ENCODE measurements at places on chromosomes 7 and 10.

DNA sequence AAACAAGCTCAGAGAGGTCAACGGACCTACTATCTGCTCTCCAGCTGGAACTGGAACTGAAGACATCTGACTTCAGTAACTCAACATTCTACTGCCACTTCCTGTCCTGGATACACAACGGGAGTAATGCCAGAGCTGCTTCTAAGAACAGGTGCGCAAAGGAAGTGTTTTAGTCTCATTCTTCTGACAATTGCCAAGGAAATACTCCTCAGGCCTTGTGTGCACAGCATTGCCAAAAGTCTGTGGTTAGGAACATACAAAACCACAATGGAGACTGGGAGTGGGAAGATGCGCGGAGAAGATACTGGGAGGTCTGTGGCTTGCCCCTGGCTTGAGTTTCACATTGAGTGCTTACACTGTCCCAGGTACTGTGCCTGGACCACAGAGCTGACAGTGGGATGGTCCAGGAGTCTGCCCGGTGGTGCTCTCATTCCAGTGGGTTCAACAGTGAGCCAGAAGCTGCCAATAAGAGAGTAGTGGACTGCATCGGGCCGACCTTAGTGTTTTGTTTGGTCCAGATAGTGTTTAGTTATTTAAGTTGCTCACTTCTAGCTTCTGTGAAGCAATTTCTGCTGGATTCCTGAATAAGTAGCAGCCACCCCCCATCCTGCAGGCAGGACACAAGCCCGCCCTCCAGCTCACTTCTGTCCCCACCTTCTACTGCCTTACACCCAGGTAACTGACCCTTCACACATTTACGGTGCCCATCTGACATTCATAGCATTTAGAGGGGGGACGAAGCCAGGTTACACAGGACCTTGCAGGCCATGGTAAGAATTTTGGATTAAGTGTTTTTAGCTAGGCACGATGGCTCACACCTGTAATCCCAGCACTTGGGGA is 10.3 kb downstream of the TBL2 start:
- DNase-seq = no peak

DNA sequence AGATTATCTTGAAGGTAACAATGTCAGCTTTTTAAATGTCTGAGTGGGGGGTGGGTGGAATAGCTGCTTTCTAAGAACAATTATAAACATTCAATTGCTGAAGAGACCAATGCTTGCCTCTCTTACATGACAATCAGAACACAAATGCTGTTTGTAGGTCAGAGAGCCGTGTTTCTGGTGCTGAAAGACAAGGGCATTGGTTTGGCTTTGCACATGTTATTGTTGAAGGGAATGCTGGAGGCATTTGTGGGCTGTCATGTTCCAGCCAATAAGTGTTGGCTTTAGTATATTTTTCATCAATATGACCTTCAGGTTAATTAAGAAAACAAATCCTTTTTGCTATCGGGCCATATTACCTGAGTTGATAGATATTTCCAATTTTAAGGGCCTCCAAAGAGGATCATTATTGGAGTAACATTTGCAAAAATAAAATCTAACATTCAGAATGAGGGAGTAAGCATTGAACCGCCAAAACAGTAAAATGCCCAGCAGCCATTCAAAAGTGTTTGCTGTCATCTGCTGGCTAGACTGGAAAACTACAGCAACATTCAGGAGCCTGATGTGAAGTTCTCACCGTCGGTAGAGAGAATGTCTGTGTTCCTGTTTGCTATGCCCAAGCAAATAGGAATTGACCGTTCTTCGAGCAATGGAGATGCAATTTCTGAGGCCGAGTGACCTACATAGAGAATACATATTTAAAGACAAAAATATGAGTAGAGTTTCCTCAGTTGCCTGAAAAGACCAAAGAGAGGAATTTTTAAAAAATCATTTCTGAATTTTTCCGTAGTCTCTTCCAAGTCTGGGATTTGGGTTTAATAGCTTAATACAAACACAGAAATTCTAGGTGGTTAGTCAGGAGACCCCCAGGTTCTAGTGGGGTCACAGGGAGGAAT is 118.9 kb downstream of the APBB1IP start:
- DNase-seq = peak; percentile 60

GRCh38 chr10:33952692-33953360 is 618.4 kb upstream of the NRP1 start:
- peak; percentile 57 for DNase-seq

- no peak for DNase-seq
These were observed 17.5 kb downstream of the INPP5A start for GRCh38 chr10:132554991-132555647.

- peak; percentile 90 for DNase-seq
These were observed 2.3 kb downstream of the HKDC1 start for GRCh38 chr10:69222157-69223027.

DNA sequence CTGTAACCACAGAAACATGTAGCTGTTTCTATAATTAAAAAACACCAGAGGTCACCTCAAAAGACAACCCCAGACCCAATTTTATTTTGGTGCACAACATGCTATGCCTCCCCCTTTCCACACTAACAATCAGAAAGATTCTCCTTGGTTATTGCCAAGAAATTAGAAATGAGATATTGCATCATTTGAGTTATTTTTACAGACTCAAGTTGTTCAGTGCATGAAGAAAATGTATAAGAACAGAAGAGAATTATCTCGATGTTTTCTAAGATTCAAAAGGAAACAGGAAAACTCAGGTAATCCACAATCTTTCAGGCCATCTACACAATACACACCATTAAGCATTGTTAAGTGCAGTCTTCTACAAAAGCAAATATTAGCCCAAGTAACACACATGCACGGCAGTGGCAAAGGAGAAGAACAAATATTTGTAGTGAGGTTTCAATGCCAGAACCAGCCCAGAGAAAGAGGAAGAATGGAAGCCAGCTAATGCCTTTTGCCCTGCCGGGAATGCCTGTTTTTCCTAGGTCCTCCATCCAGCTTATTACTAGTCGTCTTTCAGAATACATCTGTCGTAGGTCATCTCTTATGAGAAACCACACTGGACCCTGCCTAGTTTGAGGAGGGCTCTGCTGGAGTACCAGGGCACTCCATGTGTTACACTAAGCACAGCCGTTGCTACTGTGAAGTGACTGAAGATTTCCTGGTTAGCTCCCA is 67.6 kb upstream of the C1GALT1 start:
- no peak for DNase-seq

GRCh38 chr7:159051916-159052315 is 92.8 kb downstream of the VIPR2 start:
- no peak for DNase-seq

DNA sequence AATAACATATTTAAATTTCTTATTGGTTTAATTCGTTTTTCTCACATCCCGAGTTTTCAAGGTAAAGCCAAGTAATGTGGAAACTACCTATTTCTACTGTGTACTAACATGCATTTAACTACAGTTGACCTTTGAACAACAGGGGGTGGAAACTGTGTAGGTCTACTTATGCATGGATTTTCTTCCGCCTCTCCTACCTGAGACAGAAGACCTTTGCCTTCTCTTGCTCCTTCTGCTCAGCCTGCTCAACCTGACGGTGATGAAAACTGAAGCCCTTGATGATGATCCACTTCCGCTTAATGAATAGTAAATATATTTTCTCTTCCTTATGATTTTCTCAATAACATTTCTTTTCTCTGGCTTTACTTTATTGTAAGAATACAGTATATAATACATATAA is 18.5 kb downstream of the MEOX2 start:
- DNase-seq = no peak

DNA sequence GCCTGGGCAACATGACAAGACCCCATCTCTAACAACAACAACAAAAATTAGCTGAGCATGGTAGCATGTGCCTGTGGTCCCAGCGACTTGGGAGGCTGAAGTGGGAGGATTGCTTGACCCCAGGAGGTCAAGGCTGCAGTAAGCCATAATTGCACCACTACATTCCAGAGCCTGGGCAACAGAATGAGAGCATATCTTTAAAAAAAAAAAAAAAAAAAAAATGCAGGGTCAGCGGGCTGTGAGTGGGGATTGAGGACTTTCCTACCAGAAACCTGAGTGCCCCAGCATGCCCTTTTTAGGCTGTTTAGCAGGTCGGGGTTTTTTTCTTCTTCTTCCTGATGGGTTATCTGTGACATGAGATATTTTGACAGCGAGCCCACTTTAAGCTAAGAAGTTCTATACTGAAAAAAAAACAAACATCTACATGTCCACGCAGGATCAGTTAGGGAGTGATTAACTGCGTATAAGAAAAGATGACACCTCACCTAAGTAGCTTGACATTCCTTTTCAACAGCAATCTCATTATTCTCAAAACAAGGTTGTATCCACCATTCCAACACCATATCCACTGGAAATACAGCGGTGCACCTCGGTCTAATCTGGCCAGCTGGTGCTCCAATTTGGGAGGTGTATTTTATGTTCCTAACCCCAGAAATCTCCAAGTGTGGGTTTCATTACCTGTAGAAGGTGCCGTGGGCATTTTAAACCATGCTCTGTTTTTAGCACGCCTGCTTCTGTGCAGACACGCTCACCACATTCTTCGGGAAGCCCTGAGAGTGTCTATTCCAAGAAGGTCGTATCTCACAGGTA is 13.8 kb upstream of the RFC2 start:
- no peak for DNase-seq

DNA sequence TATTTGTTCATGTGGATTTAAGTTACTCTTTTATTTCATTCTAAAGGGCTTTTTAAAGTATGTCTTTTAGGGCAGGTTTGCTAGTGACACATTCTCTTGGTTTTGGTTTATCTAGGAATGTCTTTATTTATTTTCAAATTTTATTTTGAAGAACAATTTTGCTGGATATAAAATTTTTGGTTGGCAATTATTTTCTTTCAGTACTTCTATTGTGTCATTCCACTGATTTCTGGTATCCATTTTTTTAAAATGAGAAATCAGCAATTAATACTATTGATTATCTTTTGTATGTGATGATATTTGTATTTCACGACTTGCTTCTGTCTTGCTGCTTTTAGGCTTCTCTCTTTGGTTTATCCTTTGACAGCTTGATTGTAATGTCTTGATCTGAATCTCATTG is 756.3 kb downstream of the INHBA start:
- no peak for DNase-seq

GRCh38 chr7:107948645-107949442 is 54.1 kb downstream of the LAMB1 start:
- DNase-seq = peak; percentile 78

GRCh38 chr7:40316176-40316575 is 181.4 kb downstream of the SUGCT start:
- DNase-seq = no peak

- no peak for DNase-seq
These were observed 64.5 kb upstream of the PDLIM1 start for GRCh38 chr10:95355301-95355700.

DNA sequence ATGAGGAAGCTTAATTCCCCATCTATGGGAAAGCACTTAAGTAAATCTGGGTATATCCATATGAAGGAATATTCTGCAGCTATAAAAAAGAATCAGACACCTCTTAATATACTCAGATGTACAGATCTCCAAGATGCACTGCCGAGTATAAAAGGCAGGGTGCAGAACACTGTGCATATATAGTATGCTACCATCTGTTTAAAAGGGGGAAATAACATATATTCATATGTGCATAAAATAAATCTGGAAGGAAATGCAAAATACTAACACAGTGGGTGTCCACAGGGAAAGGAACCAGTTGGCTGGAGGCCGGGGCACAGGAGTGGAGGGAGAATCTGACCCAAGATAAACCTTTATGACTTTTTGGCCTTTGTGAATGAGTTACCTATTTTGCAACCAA is 201.4 kb downstream of the SFMBT2 start:
- DNase-seq = no peak

DNA sequence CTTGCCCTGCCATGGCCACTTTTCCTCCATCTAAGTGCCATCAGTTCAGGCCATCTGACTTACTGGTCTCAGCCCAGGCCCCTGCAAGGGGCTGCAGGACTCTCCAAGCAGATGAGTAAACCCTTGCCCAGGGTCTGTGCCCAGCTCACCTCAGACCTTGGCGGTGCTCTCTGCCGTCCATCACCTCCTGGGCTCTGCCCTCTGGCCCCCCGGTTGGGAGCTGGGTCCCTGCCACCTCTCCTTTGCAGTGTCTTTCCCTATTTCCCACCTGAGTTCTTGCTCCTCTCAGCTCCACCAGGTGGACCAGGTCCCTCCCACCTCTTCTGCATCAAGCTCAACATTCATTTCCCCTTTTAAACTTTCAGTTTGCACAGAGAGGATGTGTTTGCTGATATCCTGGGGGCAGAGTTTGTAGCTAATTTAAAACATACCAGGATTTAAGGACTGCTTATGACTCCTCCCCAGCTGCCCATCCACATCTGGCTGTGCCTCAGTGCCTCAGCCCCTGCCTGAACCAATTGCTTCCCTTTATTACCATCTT is 135.5 kb downstream of the SLIT1 start:
- DNase-seq = no peak

DNA sequence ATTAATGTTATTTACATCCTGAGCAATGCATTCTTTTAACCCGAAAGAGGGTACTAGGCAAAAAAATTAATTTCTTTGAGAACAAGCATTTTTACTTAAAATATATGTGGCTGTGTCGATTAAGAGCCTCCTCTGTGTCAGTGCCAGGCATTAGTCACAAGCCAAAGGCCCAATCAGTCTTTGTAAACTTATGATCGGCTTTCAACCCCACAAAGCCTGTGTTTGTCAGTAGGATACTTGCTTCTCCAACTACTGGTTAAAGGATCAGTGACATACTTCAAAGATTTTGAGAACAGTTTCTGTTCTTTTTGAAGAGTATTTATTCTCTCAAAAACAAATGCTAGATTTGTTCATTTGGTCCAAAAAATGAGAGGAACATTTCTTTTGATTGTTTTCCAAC is 159.3 kb downstream of the NRCAM start:
- no peak for DNase-seq

DNA sequence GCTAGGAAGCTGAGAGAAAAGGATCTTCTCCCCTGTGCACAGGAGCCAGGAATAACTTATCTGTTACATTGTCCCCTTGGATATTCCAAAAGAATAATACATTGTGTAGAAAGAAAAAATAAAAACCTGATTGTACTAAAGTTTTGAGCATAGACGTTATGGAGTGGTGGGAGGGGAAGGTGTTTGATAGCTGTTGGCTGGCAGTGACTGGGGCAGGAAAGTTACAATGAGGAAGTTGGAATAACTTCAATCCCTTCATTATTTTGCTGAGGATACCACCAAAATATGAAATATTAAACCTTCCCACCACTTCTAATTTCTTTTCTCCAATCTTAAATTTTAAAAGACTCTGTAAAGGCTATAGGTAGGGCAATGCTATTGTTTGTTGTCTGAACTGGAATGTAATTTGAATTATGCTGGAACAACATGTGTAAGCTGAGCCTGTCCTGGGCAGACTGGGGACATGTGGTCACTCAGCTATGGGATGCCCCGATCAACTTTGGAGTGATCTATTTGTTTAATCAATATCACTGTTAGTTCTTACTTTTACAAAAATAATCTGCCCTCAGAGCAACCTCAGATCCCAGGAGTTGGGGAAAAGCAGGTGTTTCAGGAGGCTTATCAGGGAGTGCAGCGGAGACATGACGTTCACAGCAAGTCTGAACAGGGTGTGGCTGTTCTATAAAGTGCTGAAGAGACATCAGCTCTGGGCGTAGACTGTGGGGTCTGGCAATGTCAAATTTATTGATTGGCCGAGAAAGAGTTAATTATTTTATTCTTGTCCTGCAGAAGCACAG is 20.8 kb downstream of the CYP3A43 start:
- no peak for DNase-seq
